ENCODE measurements at places on chromosomes 16 and 17.

DNA sequence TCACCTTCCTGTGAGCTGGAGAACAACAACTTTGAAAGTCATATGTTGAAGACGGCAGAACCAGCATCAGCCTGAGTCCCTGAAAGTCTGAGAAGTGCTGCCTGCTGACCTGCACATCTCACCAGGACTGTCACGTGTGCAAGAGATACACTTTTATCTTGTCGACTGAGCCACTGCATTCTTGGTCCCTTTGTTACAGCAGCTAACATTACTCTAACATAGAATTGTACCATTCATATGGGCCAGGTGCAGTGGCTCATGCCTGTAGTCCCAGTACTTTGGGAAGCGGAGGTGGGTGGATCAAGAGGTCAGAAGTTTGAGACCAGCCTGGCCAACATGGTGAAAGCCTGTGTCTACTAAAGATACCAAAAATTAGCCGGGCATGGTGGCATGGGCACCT lies 40.1 kb downstream of the MARCHF10 start:
- DNase-seq = no peak

- DNase-seq = no peak
Observed at GRCh38 chr16:26747760-26748159, 319.0 kb upstream of the C16orf82 start.

- no peak for DNase-seq
Observed at GRCh38 chr16:87319011-87319410, 1.8 kb upstream of the C16orf95 start.

DNA sequence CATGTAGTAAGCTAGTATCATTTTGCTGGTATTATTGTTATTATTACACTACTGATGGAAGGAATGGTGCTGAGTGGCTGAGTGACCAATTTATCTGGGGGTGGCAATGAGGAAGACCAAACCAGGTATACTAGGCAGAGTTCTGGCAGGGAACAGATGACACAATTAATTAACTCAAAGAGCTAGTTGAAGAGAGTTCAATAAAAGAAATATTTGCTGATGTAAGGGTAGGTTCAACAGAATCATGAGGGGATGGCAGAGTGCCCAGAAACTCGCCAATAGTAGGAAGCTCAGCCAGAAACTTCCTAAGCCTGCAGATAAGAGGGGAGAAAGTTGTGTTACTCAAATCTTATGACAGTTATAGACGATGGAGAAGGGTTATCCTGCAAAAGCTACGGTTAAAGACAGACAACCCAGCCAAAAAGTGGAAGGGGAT lies 352.5 kb downstream of the KCNJ2 start:
- no peak for DNase-seq

- DNase-seq = peak; percentile 36
Observed at GRCh38 chr17:49715216-49715615, 7.5 kb upstream of the SLC35B1 start.

DNA sequence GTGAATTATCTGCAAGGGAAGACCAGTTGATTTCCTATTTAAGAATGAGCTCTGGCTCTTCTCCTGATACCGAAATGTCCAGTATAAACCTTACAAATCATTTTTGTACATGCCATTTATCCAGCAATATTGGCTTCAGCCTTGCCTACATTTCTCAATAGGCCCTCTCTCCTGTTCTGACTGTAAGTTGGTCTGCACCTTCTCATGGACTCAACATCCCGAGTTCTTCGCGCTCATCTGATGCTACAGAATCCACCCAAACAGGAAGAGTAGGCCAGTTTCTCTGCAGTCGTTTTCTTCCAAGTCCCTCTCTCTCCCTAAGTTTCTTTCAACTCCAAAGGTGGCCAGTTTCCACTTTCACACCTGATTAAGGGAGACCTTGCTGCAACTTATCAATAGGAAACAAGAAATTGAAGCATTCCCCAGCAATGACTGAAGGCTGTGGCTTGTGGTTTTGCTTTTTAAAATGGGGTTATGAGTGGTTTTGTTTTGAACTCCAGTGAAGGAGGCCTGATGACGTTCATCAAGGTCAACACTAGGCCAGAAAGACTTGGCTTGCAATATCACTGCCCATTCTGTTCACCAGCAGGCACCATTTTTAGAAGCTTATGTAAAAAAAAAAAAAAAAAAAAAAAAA lies 383.0 kb downstream of the MAF start:
- DNase-seq = no peak

DNA sequence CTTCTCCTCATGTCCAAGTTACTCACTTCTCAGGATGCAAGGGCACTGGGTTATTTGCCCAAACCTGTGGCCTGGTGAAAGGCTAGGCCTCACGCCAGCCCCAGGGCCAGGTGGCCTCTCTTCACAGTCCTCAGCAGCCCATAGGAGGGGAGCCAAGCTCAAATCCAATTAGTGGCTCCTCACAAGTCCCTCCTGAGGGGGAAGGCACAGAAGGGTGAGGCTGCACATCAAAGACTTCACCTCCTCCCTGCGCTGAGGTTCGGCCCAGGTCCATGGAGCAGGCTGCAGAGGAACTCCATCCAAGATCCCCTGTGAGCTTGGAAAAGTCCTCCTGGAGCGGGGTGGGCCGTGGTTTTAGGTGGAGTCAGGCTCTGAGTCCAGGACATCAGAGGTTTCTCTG lies 320.0 kb downstream of the FOXL1 start:
- no peak for DNase-seq

GRCh38 chr16:63466-63865 lies 9.0 kb downstream of the RHBDF1 start:
- DNase-seq = no peak

DNA sequence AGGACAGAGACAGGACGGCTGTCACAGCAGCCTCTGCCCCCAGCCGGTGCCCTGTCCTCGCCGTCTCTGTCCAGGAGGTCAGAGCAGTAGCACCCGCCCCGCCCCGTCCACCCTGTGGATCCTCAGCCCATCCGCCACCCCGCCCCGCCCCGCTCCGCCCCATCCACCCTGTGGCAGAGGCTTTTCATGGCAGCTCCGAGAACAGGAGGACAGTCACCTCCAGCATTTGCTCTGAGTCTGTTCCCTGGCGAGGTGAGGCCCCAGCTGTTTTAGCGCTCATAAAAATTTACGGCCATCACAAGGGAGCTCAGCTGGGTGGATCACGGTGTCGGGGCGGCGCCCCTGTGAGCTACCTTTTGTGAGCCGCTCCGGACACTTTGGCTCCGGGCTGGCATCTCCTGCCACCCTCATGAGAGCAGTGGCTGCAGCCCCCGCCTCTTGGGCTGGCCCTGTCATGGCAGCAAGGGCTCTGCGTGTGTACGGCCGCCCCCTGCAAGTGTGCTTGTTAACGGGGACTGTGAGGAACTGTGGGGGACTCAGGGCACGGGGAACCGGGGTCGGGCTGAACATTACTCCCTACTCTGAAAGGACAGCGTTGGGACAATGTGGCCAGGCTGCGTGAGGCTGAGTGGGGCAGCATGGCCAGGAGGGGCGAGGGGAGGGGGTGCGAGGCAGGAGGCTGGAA lies 32.3 kb upstream of the GNG13 start:
- DNase-seq = no peak

GRCh38 chr17:46818316-46818928 lies at the start of gene WNT3:
Gene WNT3, minus strand, starts transcription at chr17:46818692. Its CDS starts 95 bp downstream, at chr17:46818597.
- no peak for DNase-seq

- DNase-seq = no peak
Observed at GRCh38 chr17:48761114-48761513, 32.6 kb upstream of the HOXB13 start.

GRCh38 chr16:86089991-86090390 lies 191.0 kb downstream of the IRF8 start:
- DNase-seq = no peak

DNA sequence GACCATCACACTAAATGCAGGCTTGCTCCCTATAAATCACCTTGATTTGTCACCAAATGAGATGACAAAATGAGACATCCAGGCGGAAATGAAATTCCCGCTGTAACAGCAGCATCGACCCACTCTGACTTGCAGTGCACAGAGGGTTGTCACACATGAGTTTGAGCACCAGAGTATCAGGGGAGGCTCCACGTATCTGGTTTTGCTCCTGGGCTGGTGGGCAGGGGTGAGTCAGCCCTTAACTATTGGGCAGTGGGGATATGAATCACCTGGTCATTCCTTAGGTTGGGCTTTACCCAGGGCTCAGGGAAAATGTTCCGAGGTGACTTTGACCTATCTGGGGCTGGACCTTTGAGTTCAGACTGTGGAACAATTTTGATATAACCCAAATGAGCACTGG lies 245.2 kb upstream of the CCL2 start:
- DNase-seq = no peak

- peak; percentile 17 for DNase-seq
Observed at GRCh38 chr16:57600048-57600835, 28.2 kb upstream of the ADGRG1 start.

DNA sequence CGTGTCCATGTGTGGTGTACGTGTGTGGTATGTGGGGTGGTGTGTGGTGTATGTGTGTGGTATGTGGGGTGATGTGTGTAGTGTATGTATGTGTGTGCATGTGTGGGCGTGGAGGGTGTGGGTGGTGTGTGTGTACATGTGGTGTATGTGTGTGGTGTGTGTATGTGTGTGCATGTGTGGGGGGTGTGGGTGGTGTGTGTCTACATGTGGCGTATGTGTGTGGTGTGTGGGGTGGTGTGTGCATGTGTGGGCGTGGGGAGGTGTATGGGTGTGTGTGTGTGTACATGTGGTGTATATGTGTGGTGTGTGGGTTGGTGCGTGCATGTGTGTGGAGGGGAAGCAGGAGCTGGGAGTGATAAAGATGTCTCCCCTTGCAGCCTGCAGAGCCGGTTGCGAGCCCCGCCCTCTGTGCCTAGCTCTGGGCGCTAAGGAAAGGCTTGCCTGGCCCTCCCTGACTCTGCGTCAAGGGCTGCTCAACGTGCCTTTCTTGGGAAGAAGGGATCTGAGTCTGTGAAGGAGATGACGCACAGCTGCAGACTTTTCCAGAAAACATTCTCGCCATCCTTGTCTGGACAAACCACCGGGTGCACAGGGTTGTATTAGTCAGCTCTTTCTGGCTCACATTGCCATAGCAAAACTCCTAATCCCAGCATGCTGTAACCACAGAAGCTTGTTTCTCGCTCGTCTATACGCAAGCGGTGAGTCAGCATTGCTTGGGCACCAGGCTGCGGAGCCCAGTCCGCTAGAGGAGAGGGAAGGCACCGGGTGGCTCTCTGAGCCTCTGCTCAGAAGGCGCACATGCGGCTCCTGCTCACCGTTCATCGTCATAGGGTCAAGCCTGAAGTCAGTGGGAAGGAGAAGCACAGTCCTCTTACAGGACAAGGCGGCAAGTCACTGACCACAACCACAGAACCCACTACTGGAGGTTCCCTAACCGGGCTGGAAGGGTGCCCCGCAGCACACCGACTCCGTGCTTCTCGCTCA lies 2.0 kb upstream of the CD300H start:
- DNase-seq = no peak

DNA sequence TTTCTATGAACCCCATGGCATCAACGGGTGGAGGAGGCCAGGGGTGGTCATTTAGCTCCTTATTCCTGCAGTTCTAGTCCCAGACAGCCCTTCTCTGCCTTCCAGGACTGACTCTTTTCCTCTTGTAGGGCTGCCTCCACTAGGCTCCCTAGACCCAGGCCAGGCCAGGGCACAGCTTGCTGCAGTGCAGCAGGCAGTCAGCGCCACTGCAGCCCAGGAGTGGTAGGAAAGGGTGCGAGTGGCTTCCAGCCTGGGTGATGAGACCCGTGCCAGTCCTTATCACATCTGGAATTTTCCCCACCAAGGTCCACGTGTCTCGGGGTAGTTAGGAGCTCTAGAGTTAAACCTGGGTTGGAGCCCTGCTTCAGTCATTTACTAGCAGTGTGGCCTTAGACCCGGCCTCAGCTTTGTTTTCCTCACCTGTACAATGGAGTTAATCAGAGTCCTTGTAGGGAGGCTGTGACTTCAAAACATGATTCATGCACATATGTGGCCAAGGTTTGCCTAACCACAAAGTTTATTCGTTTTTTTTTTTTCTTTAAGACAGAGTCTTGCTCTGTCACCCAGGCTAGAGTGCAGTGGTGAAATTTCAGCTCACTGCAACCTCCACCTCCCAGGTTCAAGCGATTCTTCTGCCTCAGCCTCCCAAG lies 4.7 kb downstream of the SLC5A11 start:
- DNase-seq = no peak

- DNase-seq = no peak
Observed at GRCh38 chr17:66987059-66987616, 22.6 kb downstream of the CACNG4 start.

DNA sequence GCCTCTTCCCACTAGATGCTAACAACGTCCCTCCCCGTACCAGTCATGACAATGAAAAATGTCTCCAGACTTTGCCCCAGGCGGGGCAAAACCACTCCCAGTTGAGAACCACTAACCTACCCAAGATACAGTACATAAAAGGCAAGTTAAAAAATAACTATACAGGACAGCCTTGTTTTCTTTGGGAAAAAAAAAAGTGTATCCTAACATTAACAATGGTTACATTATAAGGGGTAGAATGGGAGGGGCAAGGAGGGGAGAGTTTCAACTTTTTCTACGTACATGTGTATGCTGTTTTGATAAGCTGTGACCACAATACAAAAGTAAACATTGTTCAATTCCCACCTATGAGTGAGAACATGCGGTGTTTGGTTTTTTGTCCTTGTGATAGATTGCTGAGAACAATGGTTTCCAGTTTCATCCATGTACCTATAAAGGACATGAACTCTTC lies 94.9 kb downstream of the TOX3 start:
- DNase-seq = no peak

DNA sequence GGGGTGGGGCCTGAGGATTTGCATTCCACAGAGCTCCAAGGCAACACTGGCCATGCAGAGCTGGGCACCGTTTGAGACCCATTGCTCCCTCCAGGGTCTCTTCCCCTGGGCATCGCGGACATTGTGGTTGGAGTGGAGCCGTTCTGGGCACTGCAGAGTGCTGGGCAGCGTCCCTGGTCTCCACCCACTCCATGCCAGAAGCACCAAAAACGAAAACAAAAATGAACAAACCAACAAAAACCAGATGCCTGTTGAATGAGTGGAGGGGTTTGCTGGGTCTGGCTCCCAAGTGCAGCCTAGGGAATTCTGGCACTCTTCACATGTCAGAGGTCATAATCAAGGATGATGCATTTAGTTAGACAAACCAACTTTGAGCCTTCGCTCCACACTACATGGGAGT lies 17.9 kb downstream of the WNT9B start:
- DNase-seq = no peak

DNA sequence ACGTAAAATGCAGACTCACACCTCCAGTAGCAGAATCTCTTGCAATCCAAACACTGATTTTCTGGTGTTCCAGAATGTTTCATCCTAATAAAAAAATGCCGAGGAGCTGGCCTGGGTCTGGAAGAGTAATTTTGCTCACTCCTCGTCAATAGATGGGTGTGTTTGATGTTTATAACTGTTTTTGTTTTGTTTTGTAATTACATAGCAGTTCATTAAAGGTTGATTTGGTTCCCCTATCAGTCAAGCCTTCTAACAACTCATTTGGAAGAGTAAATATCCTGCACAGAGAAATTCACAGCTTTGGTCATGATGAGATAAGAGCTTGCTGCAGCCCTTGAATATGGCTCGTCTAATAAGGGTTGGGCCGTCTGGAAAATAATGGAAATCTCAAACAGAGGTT lies 36.8 kb upstream of the ELAC2 start:
- no peak for DNase-seq

- DNase-seq = no peak
Observed at GRCh38 chr16:8474587-8474986, 115.7 kb downstream of the TMEM114 start.

GRCh38 chr17:80861892-80862291 lies 129.7 kb upstream of the CHMP6 start:
- no peak for DNase-seq

All from NCI-H2081 (cell line).